ENCODE measurements at places on chromosomes 11 and 22.

GRCh38 chr22:49879871-49880270 is 26.2 kb downstream of the ZBED4 start:
- no peak for DNase-seq

- DNase-seq = no peak
Measured at GRCh38 chr11:63610604-63611394, 3.4 kb downstream of the PLAAT3 start.

- no peak for DNase-seq
Measured at GRCh38 chr22:17086788-17087497, 2.1 kb downstream of the IL17RA start.

GRCh38 chr11:46242952-46243795 is 34.3 kb upstream of the CREB3L1 start:
- peak; percentile 97 for DNase-seq

Data from GM10248 (cell line).